ENCODE measurements at places on chromosomes 16 and 17.

- DNase-seq: no peak
Measured at GRCh38 chr17:82789051-82789592, 37.3 kb downstream of the TBCD start.

DNA sequence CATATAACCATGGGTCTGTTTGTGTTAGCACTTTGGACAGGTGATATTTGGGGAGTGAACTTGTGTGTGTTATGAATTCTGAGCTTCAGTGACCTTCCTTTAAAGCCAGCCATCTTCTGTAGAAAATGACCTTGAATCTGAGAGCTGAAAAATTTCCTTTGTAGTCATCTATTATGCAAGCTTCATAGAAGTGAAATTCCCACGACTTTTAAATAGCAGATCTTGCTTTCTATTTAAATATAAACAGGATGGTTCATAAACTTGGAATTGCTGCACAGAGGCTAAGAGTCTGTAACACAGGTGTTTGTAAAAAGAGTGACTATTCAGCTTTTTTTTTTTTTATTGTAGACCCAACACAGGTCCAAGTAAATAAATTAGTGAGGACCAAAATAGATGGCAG is 85.5 kb downstream of the MARCHF10 start:
- no peak for DNase-seq

DNA sequence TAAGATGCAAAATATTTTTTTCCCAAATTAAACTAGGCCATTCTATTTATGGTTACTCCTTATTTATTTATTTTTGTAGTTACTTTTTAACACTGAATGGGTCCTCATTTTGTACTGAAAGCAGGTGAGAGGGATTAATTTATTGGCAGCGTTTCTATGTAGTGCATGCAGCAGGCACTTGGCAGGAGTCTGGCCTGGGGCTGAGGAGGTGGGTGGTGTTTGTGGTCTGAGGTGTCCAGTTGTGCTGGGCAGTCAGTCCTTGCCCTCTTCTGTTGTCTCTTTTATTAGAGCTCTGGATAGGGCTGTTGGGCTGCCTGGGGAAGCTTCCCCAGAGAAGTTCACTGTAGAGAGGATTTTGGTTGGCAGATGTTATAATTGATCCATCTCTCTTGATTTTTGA is 12.7 kb downstream of the SEC14L1 start:
- no peak for DNase-seq

- no peak for DNase-seq
Measured at GRCh38 chr16:87821376-87822107, 47.8 kb downstream of the SLC7A5 start.

- no peak for DNase-seq
Measured at GRCh38 chr17:79673517-79673916, 57.2 kb upstream of the ENPP7 start.

DNA sequence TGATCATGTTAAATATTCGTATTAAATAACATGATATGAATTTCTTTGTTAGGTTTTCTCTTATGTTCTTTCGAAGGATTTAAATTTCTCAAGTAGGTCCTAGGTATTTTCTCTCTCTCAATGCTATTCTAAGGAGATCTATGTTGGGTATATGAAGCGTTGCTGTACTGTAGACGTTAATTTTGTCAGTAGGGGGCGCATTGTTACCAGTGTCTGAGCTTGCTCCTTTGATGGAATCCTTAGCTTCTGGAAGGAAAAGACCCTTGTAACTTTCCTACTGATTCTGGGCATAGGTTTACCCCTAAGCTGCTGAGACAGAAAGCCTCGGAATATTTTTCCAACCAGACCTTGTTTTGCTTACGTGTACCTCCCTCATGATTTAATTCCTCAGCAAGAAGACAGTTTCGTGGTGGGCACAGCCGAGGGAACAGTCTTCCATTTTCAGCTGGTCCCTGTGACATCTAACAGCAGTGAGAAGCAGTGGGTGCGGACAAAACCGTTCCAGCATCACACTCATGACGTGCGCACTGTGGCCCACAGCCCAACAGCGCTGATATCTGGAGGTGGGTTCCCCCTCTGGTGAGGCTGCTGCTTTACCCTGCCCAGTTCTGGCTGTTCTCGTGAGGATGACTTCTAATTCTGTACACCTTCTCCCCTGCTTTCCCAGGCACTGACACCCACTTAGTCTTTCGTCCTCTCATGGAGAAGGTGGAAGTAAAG is 17.9 kb downstream of the UTP4 start:
- DNase-seq: no peak

GRCh38 chr16:65961476-65962143 is 404.9 kb upstream of the CDH5 start:
- DNase-seq: no peak

- no peak for DNase-seq
Measured at GRCh38 chr16:68264128-68265077, at the start of gene SLC7A6. TSS of gene SLC7A6 (plus strand) at chr16:68264526. CDS start at chr16:68274727, 10,201 bp downstream.

DNA sequence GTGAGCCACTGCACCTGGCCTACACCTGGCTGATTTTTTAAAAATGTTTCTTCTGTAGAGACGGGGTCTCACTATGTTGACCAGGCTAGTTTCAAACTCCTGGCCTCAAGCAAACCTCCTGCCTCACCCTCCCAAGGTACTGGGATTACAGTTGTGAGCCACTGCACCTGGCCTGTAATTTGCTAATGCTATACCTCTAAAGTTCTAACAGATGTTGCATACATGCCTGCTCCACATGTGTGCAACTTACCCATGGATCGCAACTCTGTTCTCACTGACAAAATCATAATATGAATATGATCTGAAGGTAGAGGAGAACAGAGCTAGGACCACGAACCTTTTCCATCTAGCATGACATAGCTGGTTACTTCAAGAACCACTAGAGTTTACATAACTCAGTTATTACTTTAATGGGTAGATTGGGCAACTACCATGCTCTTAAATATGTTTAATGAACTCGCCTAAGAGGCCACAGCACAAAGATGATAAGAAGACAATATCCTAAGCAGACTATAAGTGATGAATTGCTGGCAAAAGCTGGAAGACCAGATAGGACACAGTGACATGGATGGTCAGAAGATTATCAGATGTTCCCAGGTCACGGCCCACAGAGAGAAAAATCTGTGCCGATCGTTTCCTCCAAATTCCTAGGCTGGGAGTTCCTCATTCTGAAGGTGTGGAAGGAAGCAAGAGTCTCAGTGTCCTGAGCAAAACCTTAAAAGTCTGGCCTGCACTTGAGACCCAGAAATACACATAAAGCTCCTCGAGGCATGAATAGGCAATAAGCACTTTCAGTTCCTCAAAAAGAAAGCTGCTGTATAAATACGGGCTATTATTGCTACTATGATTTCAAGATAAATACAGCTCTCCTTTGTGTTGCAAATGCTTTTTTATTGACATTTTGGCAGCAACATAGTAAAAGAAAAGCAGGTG is 53.6 kb upstream of the ICAM2 start:
- DNase-seq: peak; percentile 93

GRCh38 chr16:2275476-2276367 is 7.8 kb upstream of the RNPS1 start:
- DNase-seq: no peak

GRCh38 chr16:506246-506546 is 21.3 kb upstream of the CAPN15 start:
- DNase-seq: no peak

DNA sequence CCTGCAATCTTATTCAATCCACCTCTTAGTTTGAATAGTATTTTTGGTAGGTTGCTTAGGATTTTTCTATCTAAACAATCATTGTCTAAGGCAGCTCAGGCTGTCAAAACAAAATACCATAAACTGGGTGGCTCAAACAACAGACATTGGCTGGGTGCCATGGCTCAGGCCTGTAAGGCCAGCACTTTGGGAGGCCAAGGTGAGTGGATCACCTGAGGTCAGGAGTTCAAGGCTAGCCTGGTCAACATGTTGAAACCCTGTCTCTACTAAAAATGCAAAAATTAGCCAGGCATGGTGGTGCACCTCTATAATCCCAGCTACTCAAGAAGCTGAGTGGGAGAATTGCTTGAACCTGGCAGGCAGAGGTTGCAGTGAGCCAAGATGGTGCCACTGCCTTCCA is 126.7 kb downstream of the CYLD start:
- no peak for DNase-seq

GRCh38 chr17:77899498-77899897 is 59.0 kb upstream of the TNRC6C start:
- DNase-seq: no peak

DNA sequence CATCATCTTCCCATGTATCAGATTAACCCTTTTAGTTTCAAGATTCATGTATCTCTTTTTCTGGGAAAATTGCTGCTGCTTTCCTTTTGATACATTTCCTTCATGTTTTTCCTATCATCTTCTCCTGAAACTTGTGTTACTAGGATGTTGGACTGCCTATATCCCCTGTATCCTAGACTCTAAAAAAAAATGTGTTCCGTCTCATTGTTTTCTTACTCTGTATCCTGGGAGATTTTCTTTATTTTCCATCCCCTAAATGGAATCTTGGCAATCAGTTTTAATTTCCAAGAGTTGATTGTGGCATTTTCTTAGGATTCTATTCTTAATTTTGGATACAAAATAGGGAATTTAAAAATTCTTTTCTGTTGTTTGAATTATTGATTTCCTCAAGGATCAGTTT is 36.8 kb downstream of the MAP2K4 start:
- DNase-seq: no peak

- no peak for DNase-seq
Measured at GRCh38 chr17:45383003-45383402, 49.7 kb downstream of the ARHGAP27 start.

DNA sequence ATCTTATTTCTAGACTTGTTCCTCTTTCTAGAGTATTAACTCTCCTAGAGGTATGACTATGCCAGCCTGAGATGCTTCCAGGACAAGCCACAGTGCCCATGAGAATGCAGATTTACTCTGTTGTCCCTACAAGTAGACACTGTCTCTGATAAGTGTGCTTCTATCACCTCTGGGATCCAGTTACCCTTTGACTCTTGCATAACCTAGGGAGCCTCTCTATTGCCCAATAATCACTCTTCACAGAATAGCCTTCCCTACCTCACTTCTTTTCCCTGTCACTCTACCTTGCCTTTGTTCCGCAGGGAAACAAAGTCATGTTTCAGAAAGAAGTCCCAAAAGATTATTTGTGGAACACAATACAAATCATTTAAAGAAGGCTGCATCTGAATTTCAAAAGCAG is 1.6 kb upstream of the KRT34 start:
- no peak for DNase-seq

- DNase-seq: no peak
Measured at GRCh38 chr17:74190154-74190553, 13.3 kb upstream of the RPL38 start.

DNA sequence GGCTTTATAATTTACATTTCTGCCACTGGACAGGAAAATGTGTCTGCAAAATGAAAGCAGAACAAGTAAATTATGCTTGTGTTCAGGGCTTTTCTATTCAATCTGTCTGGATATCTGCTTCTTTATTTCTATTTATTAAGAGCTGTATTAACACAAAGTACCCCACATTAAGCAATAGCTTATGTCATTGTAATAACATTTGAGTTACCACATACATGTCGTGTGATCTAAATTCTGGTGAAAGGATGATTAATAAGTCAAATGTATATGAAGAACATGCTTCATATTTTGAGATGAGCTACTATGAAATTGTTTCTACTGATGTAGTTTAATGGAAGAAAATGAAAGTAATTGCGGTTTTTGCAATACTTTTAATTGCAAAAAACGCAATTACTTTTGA is 238.2 kb downstream of the KCNJ2 start:
- no peak for DNase-seq

GRCh38 chr17:41020336-41020735 is 6.7 kb downstream of the KRTAP1-5 start:
- no peak for DNase-seq

DNA sequence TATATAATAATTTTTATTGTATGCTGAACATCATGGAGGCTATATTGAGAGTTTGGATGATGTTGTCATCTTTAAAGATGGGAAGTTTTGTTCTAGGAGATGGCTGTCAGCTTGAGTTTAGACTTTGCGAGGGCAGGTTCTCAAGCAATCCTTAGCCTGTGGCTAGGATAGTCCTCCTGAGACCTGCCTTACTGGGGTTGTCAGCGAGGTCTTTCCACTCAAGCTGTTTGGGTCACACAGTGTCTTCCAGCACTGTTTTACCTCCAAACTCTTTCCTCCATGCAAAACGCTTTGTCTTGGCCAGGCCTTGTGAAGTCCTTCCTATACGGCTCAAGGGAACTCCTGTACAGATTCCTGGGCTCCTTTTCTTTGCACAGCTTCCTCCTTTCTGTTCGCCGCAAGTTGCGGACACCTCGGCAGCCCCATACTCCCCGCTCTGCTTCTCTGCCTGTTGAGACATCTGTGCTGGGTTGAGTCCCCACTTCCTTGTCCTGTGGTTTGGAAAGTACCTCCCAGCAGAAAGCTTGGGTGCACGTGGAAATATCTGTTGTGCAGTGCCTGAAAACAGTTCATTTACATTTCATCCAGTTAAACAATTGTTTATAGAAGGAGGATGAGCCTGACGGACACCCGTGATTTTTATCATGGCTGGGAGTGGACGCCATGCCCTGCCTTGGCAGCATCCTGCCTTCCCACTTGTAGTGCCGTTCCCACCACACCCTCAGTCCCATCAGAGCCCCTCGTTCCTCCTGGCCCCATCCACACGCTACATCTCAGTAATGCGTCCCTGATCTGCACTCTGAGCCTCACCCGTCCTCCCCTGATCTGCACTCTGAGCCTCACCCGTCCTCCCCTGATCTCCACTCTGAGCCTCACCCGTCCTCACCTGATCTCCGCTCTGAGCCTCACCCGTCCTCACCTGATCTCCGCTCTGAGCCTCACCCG is 55.0 kb upstream of the CBFA2T3 start:
- peak; percentile 91 for DNase-seq

DNA sequence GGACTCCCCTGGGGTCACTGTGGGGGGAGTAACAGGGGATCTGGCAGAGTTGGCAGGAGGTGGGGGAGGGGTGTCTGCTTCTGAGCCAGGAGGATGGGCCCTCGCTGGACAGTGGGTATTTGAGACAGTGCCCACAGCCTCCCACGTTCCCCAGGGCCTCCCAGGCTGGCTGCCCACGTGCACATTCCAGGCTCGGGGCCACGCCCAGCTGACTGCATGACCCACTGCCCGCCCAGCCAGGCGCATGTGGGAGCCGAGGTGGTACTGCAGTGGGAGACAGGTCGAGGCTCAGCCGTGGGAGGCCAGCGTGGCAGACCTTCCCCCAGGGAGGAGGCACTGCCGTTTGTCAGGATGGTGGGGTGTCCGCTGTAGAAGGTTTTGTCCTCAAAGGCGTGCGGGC is 38.8 kb downstream of the BAHCC1 start:
- DNase-seq: no peak

- DNase-seq: no peak
Measured at GRCh38 chr16:4847774-4848587, 700 bp downstream of the UBN1 start.

GRCh38 chr17:42833767-42834422 is 698 bp downstream of the PSME3 start:
- no peak for DNase-seq

- no peak for DNase-seq
Measured at GRCh38 chr16:81366316-81366932, 51.7 kb downstream of the GAN start.

All from SIG-M5 (cell line).